Small intestine (tissue), 16 donors: ENCODE measurements at places on chromosomes 1 and 21.

GRCh38 chr21:34819357-34819999 lies 150.7 kb downstream of the CLIC6 start:
- DNase-seq: no peak

DNA sequence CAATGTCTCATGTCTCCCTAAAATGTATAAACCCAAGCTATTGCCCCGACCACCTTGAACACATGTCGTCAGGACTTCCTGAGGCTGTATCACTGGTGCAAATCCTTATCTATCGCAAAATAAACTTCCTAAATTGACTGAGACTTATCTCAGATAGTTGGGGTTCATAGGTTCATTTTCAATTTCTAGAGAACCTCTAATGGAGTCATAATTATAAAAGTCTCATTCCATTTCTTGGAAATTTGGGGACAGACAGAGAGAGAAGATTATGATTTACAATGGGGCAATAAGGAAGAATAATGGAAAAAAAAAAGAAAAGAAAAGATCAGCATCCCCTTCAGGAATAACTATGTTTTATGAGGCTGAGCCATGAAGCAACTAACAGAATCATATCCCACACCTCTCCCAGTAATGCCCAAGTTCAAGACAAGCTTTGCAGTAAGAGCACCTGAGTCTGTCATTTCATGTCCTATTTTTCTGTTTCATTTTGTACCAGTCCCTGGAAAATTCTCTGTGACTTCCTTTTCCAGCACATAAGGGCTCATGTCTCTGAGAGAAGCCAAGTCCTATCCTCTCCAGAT lies 70.0 kb upstream of the ETS2 start:
- peak; percentile 76 for DNase-seq

- DNase-seq: peak; percentile 87
Measured at GRCh38 chr1:228082918-228083870, 686 bp downstream of the ARF1 start.

DNA sequence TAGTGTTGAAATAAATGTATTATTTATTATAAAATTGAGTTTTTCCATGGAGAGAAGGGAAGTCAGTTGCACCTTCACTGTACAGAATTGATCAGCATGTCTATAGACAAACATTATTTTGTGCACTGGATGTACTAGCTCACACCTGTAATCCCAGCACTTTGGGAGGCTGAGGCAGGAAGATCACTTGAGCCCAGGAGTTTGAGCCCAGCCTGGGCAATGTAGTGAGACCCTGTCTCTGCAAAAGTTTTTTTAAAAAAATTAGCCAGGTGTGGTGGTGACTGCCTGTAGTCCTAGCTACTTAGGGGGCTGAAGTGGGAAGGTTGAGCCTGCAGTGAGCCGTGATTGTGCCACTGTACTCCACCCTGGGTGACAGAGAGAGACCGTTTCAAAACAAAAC lies 87.7 kb downstream of the MAST2 start:
- no peak for DNase-seq

GRCh38 chr1:91798241-91798648 lies 87.7 kb downstream of the TGFBR3 start:
- no peak for DNase-seq

GRCh38 chr1:35589516-35590427 lies 16.7 kb downstream of the TFAP2E start:
- DNase-seq: no peak

DNA sequence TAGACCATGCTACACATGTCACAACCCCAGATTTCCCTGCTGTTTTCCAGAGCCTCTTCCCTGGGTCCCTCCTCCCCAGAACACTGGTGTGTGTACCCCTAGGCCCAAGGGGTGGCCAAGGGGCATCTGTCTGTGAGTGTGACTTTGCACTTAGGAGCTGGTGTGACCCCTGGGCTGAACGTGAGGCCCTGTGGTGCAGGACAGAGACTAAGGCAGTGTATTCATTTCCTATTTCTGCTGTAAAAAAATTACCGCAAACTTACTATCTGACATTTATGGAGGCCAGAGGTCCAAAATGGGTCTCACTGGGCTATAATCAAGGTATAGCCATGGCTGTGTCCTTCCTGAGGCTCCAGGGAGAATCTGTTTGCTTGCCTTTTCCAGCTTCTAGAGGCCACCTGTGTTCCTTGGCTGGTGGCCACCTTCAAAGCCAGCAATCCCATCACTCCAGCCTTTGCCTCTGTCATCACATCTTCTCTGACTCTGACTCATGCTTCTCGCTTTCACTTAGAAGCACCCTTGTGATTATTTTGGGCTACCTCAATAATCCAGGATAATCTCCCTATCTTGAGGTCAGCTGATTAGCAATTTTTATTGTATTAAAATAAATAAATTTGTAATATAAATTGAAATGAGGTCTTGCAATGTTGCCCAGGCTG lies 24.0 kb upstream of the ELOA start:
- DNase-seq: no peak

GRCh38 chr21:44748621-44749020 lies 37.2 kb upstream of the TSPEAR start:
- no peak for DNase-seq

DNA sequence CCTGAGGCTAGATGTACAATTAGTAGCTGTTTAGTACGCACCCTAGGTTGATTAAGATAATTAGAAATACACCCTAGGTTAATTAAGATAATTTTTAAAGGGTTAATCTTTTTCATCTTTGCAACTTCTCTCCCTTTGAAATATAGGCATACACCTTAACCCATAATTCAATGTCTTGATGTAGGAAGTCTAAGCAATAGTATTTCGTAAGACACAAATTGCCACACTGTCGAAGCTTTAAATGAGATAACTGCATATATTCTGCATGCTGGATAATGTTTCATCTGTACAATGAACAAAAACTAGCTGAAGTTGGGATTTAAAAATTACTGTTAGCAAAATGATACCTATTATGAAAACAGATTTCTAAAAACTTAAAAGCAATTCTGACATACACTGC lies 122.9 kb downstream of the EVI5 start:
- DNase-seq: no peak
